GM12864 (cell line): ENCODE measurements at places on chromosomes 5 and 9.

GRCh38 chr5:76040806-76041205, 42.4 kb upstream of the SV2C start:
- DNase-seq: no peak

- DNase-seq: no peak
These were observed 193.1 kb downstream of the GABBR2 start for GRCh38 chr9:98515506-98516204.

DNA sequence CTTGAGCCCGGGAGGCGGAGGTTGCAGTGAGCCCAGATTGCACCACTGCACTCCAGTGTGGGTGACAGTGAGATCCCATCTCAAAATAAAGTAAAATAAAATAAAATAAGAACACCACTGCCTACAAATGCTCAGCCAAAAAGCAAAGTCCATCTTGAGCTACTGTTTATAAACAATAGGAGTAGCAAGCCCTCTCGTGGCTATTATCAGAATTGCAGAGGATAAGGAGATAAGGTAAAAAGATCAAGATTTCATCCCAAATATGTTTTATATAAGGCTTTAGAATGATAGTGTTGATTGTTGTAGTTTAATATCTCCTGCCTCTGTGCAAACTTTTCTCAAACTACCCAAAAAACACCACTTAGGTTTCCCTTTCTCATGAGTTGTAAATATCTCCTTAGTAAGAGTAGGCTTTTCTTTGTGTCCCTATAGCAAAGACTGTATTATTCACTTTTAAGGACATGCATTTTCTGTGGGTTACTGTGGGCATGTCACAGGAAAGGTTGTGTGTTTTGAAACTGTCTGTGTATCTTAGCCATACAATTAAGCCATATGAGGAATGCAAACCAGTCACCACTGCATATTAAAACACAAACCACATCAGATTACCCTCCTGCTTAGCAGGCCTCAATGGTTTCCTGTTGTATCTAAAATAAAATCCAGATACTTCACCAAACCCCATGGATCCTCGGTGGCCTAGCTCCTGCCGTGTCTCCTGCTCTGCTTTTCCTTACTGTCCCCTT, 31.8 kb upstream of the CKS2 start:
- peak; percentile 13 for DNase-seq

DNA sequence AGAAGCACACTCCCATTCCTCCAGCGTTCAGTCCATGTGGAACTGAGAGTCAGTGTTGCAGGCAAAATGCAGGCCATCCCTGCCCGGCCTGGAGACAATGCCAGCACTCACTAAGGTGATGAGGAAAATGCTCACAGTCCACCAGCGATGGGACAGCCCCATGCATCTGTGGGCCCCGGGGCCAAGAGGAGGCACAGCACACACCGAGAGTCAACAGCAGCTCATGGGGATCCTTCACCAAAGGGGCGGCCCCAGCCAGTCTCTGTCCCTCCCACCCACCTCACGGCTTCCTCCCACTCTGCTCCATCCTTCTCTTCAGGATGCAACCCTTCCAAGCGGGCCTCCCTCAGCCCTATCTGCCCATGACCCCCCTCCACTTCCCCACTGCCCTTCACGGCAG, 6.2 kb downstream of the SEMA4D start:
- no peak for DNase-seq

GRCh38 chr5:134086943-134087305, 27.6 kb upstream of the TCF7 start:
- no peak for DNase-seq
